ENCODE measurements at places on chromosomes 16 and 17. TPM values are rescaled to one million over a fixed set of nuclear protein-coding genes. Genes with fewer than 3 reads are reported as not detected.

Gene FBXO39
- total RNA-seq, result not detected

Gene ERN2
- not detected for total RNA-seq

Gene SLFN14
- not detected for total RNA-seq

Gene HSF4
- 24.8 TPM for total RNA-seq

Gene SLC38A8
- total RNA-seq, result not detected

DNA sequence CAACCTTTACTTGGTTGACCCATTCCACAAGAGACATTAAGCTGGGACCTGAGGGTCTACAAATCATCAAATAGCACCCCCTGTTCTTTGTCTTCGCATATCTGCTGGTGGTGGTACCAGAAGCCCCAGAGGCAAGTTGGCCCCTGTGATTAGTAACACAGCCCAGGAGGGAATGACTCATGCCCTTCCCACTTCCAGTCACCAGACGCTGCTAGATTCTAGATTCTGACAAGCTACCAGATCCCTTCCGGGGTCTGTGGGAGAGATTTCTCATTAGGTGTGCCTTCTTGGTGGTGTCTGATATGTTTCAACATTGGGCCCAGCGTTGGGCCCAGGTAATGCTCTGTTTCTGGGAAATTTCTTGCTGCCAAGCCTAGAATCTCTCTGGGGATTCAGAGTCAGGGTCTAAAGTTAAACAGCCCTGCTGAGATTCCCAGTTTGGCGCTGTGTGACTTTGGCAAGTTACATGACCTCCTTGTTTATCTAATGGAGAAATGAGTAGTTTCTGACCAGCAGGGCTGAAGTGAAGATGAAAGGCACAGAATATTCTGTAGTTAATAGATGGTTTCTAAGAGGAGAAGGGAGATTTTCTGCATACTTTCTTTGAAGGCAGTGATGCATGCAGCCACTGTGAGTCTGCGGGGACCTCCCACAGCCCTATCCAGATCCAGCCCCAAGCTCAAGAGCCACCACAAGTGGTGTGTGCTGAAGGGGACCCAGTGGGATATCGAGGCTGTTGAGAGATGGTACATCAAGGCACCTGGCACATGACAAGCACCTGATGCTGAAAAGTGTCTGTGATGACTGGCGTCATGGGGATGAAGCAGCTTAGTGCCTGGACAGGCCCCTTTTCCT, 3.9 kb downstream of the TRPV2 start:
- peak; percentile 94 for DNase-seq

DNA sequence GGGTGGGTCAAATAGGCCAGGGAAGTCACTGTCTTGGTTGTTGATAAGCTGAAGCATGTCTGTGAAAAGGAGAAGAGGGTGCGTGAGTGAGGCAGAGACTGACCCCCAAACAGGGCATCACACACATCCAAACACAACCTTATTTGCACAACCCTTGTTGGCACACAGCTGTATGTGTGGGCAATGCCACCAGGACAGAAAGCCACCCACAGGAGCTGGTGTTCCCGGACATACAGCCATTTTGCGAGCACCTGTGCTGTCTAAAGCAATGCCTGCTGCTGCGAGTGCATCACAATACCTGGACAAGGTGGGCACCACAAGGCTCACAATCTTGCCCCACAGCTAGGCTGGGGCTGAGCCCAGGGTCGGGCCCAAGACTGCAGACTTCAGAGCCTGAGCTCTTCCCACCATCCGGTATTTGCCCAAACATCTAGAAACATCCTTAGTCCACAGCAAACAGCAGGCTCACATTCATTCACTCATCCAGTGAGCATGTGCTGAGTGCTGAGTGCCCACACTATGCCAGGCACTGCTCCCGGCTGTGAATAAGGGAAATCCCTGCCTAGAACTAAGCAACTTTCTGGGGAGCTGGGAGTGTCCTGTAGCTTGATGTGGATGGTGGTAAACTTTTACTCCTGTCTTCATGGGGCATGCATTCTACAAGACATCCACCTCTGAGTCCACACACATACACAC, 16.2 kb downstream of the SREBF1 start:
- DNase-seq, result no peak

DNA sequence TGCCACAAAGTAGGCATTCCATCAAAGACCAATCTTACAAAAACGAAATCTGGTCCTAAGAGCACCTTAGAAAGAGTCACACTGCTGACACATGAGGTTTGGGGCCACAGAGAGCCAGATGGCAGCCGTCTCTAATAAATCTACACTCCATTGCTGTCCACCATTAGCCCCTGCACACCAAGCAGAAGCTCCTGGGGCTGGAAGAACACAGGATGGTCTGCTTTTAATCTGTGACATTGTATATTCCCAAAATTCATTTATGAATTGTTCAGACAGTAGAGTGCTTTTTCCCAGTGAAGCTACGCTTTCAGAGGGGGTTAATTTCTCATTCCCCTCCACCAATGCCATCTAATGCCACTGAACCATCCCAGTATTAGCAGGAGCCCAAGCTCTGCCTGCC, 1.6 kb downstream of the CYB561 start:
- DNase-seq, result no peak

DNA sequence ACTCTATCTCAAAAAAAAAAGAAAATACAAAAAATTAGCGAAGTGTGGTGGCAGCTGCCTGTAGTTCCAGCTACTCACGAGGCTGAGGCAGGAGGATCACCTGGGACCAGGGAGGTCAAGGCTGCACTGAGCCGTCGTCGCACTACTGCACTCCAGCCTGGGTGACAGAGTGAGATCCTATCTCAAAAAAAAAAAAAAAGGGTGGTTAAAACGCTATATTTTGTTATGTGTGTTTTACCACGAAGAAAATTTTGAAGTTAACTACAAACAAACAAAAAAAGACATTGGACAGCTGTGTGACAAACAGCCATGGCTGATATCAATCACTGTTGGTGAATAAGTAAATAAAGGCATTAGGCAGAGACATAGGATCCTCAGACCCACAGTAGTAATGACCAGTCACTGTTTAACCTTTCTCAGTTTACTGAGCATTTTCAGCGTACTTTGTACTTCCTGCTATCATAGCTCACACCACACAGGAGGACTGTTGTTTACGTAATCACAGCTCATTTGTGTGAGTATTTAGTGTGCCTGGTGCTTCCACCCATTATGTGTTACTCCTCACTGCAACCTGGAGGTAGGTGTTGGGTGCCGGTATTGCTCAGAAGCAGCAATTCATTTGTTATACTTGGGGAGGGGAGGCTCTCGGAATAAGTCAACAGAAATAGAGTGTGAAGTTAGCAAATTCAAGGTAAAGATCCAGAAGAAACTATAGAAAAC, 55.4 kb downstream of the COPRS start:
- DNase-seq, result peak; percentile 31

DNA sequence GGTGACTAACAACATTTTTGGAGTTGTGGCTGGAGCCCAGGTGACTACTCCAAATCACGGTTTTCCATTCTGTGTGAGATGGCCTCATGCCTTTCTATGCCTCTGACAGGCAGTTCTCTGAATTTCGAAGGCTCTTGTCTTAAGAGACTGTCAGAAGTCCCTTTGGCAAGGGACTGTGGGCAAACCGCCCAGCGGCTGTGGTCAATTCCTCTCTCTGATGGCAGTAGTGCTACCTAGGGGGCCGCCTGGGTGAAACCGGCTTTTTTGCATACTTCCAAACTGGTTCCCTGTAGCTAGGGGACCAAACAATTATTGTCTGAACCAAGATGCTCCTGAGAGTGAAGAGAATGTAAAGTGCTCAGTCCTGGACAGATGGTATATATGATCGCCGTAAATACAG, 86.3 kb downstream of the SDR42E1 start:
- DNase-seq, result no peak

DNA sequence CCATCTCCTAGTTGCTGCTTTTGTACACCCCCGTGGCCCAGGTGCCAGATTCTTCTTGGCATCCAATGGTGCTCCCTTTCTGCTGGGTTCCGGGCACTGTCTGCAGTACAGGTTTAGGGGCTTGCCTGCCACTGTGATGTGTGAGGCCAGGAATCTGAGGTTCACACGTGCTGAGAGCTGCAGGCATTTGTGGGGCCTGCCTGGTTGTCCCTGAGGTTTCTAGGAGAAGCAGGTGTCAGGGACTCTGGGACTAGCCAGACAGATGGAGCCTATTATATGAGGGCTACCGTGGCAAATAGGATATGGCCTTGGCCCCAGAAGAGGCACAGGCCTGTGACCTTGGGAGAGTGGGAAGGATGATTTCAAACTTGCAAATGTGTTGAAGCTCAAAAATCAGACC, 29.3 kb downstream of the NDEL1 start:
- no peak for DNase-seq

DNA sequence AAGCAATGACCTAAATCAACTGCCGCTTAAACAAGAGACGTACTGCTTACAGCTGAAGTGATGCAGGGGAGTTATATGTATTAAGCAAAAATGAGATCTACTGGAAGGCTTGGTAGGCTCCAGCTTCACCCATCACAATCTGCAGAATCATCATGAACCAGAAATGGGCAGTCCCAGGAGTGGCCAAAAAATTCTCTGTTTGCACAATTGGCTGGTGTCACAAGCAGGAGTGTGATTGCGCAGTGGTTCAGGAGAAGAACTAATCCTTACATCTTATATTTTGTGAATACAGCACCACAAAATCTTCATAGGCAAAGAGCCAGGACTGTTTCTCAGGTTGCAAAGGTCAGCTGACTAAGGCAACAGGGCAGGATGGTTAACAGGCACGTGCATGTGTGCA, 75.9 kb downstream of the CES1 start:
- DNase-seq, result no peak

- DNase-seq, result peak; percentile 46
Measured at GRCh38 chr17:13462146-13462545, 139.6 kb downstream of the HS3ST3A1 start.

DNA sequence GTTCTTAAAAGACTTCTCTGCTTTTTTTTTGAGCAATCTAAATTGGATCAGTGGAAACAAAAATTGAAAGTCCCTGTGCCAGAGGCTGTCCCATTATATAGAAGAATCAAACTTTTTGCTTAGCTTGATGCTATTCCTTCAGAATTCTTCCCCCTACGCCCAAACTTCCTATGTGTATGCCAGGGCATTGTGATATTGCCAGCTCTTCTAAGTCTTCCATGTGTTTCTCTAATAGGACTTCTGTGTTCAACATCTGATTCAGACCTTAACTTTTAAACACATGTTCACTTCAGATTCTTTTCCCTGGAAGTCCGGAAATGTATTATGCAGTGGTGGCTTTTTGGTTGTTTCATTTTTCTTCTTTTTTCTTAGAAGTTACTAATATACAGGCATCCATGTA, 18.7 kb downstream of the PTRH2 start:
- DNase-seq, result no peak

GRCh38 chr17:75568412-75569255, 19.0 kb upstream of the MYO15B start:
- DNase-seq, result no peak

GRCh38 chr17:14604591-14605266, 303.8 kb downstream of the HS3ST3B1 start:
- DNase-seq, result no peak

Measured in PC-3 (cell line).